ENCODE measurements at places on chromosomes 12 and 14. TPM values are rescaled to one million over a fixed set of nuclear protein-coding genes. Genes with fewer than 3 reads are reported as not detected.
A peak's percentile ranks its signal among the peaks of the same experiment; 100 is the strongest.

DNA sequence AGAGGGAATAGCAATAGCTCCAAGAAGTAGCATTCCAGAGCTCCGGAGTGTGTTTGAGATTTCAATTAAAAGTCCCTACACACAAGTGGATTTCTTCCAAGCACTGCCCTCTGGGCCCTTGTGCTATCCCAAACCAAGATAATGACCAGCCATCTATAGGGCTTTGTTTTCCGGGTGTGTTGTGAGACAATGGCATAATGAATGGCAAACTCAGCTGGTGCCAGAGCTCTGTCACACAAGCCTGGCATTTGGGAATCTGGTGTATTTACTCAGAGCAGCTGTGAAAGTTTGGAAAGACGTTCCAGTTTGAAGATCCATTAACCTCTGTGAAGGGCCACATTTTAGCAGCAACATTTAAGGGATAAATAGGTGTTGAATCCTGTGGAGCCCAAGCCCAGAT lies 61.2 kb upstream of the TMTC2 start:
- DNase-seq, result peak; percentile 5

GRCh38 chr14:73223049-73223448 lies 14.3 kb upstream of the PAPLN start:
- DNase-seq, result no peak

DNA sequence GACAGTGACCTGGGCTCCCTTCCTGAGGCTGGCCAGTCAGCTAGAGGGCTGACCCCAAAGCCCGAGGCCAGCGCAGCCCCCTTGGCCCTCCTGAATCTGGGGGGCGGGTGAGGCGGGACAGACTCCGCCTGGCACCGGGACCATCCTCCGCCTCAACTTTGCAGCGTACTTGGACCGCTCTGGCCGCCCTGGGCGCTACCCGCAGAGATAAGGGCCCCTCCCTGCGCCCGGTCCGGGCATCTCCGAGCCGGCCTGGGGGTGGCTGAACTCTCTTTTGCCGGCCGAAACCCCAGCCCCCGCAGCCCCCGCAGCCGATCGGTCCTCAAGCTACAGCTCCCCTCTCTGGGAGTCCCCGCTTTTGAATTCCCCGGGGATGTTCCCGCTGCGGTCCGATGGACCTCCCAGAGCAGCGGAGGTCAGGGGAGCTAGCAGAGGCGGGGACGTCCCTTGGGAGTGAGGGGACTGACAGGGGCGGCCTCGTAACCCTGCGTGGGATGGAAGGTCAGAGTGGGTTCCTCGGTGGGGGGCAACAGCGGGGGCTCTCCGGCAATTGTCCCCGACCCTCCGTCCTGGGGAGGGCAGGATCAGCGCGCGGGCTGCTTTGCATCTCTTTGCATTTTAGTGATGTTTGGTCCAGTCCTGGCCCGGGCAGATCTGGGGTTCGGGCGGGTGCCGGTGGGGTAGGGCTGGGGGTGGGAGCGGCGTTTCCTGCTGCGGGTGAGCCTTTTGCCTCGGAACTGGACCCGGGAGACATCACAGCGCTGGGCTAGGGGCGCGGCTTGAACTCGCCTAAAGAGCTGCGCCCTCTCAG lies at the start of gene CRIP1:
TSS of gene CRIP1 (plus strand) at position 724 of the 811 bp plus-strand sequence. CDS start 374 bp downstream, outside the sequence.
- DNase-seq, result no peak

SPIC gene
- not detected for total RNA-seq

DNA sequence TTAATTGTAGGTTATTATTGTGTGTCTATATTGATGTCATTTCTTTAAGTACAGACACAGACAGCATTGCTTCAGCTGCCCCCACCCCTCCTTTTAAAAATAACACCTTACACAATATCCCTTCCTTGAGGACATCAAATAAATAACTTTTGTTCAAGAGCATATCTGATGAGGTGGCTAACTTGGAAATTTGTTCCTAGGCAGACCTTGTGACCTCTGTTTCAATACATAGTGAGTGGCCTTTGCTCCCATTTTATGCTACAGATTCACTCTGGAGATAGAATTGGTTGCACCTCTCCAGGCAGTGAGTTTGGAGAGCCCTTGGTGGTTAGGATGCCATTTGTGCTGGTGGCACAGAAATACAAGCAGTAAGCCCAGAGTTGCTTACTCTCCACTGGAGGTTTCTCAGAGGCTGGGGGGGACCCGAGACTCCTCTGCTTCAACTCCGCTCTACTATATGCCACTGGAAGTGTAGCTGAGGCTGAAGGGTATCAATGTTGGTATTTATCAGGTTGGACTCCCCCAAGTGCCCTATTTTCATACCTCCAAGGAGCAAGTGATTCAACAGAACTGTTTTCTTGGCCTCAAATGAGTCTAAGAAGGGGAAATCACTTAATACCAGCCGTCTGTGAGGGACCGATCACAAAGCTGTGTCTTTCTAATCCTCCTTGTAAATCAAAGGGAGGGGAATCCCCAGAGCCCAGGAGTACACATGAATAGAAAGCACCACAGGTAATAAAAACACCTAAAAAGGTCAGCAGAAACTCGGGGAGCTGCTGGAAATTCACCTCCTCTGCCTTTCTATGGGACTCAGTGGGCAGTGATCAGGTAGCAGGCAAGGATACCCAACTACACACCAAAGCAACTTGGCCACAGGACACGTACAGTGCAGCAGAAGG lies 463.1 kb downstream of the RAD51B start:
- no peak for DNase-seq

DNA sequence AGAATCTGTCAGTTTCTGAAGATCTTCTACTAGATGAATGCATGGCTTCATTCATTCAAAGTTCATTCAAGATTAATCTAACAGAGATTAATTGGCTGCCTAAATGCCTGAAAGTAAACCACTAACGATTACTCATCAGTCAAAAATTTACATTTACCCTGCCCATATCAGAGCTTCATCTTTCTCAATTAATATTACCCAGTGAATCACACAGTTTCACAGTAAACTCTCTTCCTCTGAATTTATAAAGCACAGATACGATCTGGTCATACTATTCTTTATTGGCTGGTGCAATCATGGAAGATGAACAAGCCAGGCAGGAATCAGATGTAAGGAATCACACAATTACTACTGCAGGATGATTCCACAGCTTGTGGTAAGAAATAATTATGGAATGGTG lies 377.7 kb downstream of the SLC16A7 start:
- DNase-seq, result peak; percentile 53

DNA sequence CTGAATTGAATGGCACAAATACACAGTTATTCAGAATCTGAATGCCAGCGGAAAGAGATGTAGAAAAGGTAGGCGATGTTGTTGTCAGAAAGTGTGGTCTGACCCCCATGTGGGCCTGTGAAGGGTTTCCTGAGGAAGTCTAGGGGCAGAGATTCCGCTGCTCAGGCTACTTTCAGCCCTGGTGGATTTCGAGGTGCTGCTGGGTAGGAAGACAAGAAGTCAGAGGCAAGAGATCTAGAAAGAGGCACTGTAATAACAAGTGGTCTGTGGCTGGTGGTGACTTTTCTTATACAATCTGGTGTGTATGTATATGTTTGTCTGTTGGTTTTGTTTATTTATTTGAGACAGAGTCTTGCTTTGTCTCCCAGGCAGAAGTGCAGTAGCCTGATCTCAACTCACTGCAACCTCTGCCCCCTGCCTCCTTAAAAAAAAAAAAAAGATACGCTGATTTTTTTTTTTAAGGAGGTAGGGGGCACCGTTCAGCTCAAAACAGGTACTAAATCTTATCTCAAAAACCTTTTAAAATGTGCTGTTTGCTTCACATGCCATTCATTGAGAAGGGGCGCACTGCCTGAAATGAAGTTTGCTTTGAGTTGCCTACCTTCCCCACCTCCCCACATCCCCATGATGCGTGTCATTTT lies 27.1 kb upstream of the MANSC4 start:
- DNase-seq, result no peak

DNA sequence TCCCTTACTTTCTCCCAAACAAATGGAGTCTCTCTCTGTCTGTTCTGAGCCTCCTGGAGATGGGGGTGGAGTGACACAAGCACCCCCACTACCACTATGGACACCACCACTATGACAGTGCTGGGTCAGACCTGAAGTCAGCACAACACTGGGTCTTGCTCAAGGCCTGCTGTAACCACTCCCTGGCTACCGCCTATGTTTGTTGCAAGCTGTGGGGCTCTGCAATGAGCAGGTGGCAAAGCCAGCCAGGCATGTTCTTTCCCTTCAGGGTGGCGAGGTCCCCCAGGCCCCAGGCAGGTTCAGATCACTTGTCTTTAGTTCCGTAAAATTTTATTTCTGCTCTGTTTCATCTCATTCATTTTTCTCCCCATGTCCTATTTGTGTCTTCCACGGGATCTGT lies 349.8 kb downstream of the TMEM121 start:
- DNase-seq, result no peak

DNA sequence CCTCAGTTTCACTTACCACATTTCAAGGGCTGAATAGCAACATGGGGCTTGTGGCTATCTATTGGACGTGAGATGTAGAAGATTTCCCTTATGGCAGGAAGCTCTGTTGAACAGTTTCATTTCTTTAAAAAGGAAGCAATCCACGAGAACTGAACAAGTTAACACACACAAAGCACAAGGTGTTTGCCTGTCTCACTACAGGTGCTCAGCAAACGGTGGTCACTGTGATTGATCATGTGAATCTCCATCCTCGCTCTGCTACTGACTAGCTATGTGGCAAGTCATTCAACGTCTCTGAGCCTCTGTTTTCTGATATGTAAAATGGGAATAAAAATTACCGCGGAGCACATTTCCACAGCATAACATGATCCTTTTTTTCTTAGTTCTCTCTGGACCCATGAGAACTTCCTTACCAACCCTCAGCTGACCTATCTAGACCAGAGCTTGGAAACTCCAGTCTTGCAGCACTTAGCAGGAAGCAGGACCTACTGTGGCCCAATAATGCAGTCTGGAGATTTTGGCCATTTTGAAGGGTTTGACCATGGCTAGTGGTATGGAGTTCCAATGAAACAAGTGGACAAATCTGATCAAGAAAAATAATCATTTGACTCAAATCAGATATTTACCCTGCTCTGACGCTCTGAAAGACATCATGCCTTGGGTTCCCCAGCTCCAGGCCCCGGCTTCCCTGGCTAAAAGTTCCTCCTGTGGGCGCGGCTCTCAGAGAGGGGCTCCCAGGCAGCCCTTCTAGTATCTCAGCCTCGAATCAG lies 278.8 kb downstream of the ZFP36L1 start:
- no peak for DNase-seq

- DNase-seq, result no peak
Measured at GRCh38 chr14:77088645-77089044, 9.4 kb upstream of the CIPC start.

- DNase-seq, result no peak
Measured at GRCh38 chr14:36514278-36515104, 5.5 kb downstream of the NKX2-1 start.

- DNase-seq, result no peak
Measured at GRCh38 chr12:24012528-24012927, 63.1 kb upstream of the SOX5 start.

- DNase-seq, result peak; percentile 19
Measured at GRCh38 chr12:130761537-130762318, 45.6 kb upstream of the RIMBP2 start.

FSCB gene
- total RNA-seq, result not detected

DNA sequence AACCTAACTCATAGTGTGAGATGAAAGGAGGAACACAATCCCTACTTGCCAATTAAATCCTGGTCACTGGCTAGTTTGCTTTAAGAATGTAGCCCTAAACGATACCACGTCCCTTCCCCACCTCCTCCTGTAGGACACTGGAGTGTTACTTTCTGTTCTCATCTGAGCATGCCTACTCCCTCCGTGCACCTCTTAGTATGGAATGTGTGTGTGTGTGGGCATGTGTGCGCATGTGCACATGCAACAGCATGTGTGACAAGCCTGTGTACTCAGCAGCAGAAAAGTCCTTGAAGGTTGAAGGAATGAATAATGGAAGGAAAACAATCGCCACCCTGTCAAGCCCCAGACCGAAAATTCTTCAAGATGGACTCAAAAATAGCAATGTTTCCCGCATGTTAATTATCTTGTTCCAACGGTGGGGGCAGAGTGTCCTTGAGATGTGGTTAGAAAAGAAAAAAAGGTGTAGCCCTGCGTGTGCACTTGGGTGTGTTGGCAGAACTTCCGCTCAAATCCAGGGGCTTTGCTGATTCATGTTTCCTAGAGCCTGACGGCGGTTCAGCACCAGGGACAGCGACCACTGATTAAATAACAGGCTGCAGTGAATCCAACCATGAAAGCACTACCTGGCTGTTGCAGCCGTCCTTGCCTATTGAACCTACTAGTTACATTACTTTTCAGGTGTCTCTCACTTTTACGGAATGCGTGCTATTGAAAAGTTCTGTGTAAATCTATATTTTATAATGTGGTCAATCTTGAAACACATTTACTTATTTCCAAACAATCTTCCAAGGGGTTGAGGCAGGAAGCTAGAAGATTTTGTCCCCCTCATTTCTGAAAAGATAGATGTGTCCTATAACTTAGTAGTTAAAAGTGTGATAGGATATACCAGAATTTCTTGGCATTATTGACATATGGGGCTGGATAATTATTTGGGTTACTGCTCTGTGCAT lies 79.8 kb downstream of the SRRM4 start:
- DNase-seq, result peak; percentile 6

DNA sequence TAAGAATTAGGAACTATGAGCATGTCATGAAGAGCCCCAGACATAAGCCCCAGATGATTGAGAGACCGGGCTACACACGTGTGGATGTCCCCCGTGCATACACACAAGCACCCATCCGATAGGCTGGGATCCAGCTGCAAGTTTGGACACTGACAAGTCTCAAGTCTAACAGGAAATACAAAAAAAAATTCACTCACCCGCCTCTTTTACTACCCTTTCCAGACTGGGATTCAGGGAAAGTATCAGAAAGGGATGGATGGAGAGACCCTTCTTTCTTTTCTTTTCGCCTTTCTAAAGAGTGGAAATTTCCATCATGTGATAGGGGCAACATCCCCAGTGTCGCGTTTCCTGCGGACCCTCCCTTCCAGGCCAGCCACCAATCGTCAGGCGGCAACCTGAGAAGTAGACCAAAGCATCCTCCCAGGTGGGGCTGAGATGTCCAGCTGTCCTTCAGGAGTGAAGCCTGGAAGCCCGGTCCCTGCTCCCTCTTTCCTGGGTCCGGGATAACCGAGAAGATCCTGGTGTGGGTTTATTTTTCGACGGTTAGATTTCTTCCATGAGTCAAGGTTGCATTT lies 6.4 kb upstream of the SLC38A4 start:
- DNase-seq, result no peak

DNA sequence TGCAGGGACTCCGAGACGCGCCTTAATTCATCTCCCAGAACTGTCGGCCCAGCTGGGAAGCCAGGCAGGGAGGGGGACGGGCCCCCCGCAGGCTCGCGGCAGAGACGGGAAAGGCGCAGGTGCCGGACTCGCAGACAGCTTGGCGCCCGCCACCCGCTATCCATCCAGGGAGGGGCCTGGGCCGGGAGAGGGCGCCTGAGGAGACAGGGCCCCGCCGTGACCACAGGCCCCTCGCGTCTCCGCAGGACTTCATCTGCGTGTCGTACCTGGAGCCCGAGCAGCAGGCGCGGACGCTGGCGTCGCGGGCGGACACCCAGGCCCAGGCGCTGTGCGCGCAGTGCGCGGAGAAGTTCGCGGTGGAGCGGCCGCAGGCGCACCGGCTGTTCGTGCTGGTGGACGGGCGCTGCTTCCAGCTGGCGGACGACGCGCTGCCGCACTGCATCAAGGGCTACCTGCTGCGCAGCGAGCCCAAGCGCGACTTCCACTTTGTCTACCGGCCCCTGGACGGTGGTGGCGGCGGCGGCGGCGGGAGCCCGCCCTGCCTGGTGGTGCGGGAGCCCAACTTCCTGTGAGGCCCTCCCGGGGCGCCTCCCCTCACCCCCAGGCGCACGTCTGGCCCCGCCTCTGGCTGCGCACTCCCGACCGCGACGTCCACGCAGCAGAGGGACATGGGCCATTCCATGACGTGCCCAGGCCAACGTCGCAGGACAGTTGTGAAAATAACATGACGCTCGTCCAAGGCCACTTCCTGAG lies 60.6 kb downstream of the LGMN start:
- no peak for DNase-seq

All from LHCN-M2 (cell line).